ENCODE measurements at places on chromosomes 4 and X. TPM values are rescaled to one million over a fixed set of nuclear protein-coding genes. Genes with fewer than 3 reads are reported as not detected.

Gene UCP1
- not detected for total RNA-seq

Gene GPM6B
- 7.7 TPM for total RNA-seq

Gene NUDT10
- total RNA-seq, result 2.7 TPM

Gene GATA1
- not detected for total RNA-seq

Gene NPNT
- total RNA-seq, result under 0.01 TPM

Gene PGAM4
- not detected for total RNA-seq

Gene CITED1
- not detected for total RNA-seq

Gene IL2
- not detected for total RNA-seq

Gene PCYT1B
- not detected for total RNA-seq

Gene CENPVL3
- total RNA-seq, result not detected

All from bronchial smooth muscle cell (primary cell).